ENCODE measurements at places on chromosomes 11 and 22.

- DNase-seq = no peak
Observed at GRCh38 chr22:39253435-39254070, 8.8 kb upstream of the PDGFB start.

DNA sequence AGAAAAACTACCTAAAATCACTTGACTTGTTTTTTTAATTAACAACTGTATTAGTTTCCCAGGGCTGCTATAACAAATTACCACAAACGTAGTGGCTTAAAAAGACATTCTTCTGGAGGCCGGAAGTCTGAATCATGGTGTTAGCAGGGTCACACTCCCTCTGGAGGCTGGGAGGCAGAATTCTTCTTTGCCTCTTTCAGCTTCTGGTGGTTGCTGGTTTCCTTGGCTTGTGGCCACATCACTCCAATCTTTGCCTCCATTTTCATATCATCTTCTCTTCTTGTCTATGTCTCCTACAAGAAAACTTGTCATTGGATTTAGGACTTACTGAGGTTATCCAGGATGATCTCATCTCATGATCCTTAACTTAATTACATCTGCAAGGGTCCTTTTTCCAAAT, 7.4 kb upstream of the INCENP start:
- DNase-seq = no peak

DNA sequence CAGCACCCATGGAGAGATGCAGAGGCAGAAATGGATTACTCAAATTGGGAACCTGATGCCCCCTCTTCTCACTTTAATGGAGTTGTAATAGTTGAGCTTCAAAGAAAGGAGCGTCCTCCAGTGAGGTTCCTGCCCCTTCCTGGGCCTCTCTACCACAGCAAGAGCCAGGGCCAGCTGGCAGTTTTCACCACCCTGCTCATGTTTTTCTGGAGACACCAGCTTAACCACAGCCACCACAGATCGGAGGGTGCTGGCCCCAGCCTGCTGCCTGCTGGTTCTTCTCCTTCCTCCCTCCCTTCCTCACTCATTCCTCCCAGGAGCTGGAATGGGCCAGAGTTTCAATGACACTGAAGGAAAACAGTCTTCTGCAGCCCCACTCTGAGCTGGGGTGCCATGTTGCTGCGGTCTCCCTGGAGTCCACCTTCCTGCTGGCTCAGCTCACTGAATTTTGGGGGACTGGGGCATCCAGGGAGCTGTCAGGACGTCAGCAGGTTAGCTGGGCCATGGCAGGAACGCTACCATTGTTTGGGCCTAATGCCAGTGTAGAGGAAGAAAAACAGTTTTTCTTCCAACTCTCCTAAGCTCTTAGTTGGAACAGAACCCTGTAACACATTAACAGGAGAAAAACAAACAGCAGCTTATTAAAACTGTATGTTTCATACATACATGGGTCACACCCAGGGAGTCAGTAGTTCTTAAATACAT, 57.7 kb downstream of the TRAF6 start:
- no peak for DNase-seq

- DNase-seq = no peak
Observed at GRCh38 chr11:3837793-3838192, 3.0 kb downstream of the RHOG start.

DNA sequence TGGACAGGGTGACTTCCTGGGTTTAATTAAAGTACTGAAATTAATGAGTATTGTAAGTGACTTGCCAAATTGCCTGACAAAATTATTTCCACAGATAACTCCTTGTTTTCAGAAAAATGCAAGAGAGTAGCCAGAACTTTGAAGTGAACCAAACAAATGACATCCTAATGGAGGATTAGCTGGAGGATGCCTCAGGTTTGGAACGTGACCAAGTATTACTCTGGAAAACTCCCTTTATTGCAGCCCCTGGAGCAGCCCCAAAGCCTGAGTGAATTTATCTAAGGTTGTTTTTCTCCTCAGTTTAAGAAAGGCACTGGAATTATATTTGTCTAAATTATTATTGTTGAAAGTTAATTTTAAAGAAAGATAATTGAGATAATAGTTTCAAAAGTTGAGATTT, 343.6 kb upstream of the MTNR1B start:
- DNase-seq = no peak

GRCh38 chr11:122741613-122742300, 86.2 kb downstream of the UBASH3B start:
- DNase-seq = no peak

GRCh38 chr22:20751185-20751851, 22.6 kb upstream of the SERPIND1 start:
- no peak for DNase-seq

DNA sequence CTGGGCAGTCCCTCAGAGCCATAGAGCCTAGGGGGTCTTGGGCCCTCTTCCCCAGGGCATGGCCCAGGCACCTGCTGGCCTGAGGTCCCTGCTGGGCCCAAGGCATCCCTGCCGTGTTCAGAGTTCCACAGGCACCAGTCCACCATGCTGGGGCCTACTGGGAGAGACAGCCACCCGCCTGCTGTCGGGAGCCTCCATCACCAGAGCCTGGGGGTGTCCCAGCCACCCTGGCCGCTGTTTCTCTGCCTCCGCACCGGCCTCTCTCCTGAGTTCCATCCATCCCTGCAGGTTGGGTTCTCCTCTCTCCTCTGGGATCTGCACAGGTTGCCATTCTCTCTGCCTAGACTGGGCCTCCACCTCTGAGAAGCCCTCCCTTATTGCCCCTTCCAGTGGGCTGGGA, 68.6 kb downstream of the KCNQ1 start:
- no peak for DNase-seq

GRCh38 chr11:17434108-17434507, 42.5 kb downstream of the ABCC8 start:
- DNase-seq = no peak

DNA sequence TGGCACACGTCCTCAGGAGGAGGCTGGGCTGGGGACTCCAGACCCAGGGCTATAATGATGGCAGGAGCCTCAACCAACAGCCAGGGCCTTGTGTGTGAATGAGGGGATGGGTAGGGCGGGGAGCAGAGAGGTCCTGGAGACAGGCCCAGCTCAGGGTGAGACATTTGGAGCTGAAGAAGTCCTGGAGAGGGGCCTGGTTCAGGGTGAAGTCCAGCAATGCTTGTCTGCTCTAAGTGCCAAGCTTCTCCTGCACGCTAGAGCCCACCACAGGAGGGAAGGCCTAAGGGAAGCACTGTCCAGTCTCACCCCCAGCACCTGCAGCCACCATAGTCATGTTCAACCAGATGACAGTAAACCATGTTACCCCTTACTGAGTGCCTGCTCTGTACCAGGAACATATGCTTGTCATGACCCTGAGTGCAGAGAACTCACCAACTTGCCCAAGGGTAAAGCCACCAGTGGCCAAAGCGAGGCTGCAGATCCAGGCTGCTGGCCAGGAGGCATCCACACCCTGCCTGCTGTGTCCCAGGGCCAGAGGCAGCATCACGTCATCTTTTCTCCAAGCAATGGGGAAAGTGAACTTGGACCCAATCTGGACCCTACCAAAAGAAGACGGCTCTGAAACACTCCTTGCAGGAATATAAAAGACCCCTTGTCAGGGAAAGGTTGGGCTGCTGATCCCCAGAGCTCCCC, 24.0 kb downstream of the LMO1 start:
- no peak for DNase-seq

DNA sequence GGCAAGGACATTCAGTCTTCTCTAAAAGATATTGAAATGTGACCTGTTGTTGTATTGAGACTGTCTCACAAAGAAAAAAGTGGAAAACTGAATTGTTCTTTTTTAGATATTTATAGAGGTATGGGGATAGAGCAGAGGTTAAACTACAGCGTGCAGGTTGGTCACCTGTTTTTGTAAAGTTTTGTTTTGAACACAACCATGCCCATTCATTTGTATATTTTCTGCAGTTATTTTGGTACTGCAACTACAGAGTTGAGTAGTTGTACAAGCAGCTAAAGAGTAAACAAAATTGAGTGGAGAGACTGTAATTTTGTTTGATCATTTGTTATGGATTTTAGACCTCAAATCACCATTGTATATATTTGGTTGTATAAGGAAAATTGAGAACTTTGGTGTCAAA, 11.3 kb downstream of the EED start:
- DNase-seq = no peak

GRCh38 chr11:61266602-61267001, 25.6 kb downstream of the PGA5 start:
- no peak for DNase-seq

DNA sequence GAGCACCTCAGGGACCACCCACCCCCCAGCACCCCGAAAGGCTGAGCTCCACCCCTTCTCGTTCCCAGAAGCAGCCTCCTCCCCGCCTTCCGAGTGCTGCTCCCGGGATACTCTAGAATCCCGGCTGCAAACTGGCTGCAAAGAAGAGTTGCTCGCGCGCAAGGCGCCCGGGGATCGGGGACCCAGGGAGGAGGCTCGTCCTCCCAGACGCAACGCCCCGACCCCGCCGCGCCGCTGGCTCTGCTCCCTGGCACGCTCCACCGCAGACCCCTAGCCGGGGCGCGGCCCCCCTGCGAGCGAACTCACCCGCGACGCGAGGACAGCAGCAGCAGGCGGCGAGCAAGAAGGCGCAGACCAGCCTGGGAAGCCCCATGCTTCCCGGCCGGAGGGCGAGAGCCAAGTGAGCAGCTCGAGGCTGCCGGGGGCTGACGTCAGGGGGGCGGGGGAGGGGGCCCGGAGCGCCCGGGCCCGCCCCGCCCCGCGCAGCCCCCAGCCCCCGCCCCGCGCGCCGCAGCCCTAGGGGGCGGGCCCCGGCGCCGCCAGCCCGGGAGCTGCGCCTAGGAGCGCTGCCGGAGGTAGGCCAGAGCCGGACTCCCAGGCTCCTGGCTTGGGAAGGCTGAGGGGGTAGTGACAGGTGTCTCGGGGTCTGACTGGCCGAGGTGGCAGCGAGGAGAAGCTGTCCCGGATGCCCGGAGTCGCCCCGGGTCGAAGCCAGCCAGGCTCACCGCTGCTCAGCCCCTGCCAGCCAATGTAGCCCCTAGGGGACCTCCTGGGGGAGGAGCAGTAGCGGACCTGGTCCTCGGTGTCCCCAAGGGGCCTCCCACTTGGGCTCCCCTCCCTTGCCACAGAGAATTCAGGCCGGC, at the start of gene MCAM:
Gene MCAM, minus strand, starts transcription at position 402 of the 863 bp plus-strand sequence. Its CDS starts 29 bp downstream, at position 373.
- peak; percentile 41 for DNase-seq

GRCh38 chr11:124961972-124962609, 8.1 kb downstream of the CCDC15 start:
- DNase-seq = peak; percentile 78

DNA sequence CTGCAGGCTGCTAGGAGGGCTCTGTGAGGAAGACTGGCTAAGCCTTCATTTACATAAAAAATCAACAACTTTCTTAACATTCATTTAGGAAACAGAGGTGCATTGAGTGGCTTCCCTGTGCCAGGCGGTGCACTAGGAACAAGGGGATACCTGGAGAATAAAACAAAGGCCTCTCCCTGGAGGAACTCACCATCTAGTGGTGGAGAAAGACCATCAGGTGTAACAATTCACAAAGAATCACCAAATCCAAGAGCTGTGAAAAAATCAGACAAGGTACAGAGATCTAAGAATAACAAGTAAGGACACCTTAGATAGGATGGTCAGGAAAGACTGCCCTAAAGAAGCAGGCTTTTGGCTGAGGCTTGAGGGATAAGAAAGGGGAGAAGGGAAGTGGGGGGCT, 40.3 kb downstream of the CSNK2A3 start:
- DNase-seq = no peak

GRCh38 chr11:34245041-34245440, 112.8 kb downstream of the ABTB2 start:
- no peak for DNase-seq

DNA sequence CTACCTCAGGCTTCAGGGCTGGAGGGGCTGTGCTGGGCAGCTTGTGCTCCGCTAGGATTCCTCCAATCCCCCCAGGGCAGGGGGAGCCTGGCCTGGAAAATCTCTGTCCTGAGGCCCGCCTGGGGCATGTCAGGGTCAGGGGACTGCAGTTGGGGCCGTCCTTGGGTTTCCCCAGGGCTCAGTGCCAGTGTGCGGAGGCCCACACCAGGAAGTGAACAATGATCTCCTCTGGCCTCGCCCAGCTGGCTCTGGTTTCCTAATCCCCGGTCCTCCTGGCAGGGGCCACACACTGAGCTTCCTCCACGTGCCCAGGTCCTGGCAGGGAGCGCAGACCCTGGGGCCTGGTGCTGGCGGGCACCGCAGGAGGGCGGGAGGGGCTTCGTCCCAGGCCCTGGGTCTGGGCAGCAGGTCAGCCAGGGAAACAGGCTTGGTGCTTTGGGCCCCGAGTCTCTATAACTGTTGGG, 1.4 kb upstream of the MUC2 start:
- DNase-seq = peak; percentile 46

DNA sequence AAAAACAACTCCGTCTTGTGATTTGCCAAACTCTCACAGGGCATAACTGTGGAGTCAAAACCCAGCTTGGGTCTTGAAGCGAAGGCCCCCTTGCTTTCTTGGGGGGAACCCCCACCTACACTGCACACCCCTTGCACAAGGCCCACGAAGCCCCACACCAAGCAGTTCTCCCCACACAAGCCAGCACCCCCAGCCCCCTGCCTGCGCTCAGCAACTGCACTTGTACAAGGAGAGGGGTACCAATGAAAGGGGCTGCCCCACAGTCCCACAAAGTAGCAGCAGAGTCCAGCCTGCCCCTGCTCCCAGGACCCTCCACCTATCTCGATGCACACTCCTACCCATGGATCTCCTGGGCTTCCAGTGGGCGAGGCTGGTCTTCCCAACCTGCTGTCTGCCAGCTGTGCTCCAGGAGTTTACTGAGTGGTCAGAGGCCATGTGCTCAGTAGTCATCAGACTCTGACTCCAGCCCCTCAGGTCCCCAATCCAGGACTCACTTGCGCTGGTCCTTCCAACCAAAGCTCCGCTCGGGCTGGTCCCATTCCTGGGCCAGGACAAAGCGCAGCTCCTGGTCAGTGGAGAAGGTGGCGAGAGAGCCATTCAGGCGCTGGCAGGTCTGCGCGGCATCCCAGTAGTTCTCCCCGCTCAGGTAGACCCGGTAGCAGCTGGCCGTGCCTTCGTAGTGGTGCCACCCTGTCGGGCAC, 57.7 kb downstream of the DGCR2 start:
- DNase-seq = no peak

GRCh38 chr11:85196968-85197367, 430.2 kb downstream of the DLG2 start:
- DNase-seq = no peak

DNA sequence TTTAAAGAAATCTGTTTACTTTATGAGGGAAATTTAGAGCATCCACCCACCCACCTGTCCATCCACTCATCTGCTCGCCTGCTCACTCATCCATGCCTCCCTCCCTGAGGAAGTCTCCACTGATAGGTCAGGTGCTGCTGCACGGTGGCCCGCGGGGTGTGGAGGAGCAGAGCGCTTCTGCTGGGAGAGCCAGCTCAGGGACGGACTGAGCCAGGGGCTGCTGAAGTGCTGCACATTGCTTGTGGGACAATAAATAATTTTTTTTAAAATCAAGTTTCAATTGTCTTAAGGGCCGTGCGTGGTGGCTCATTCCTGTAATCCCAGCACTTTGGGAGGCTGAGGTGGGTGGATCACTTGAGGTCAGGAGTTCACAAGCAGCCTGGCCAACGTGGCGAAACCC, 148.9 kb downstream of the TBC1D22A start:
- no peak for DNase-seq

Measured in HepG2 (cell line).